ENCODE measurements at places on chromosomes 1 and 21. TPM values are rescaled to one million over a fixed set of nuclear protein-coding genes. Genes with fewer than 3 reads are reported as not detected.
A peak's percentile ranks its signal among the peaks of the same experiment; 100 is the strongest.

GRCh38 chr1:15282810-15283474, 35.9 kb downstream of the FHAD1 start:
- H3K4me3 ChIP-seq = no peak overlapping the region
- H3K27me3 ChIP-seq = no peaks in the 10 kb centered on the region
- no peaks in the 10 kb centered on the region for H3K4me1 ChIP-seq
- no peak for DNase-seq
- H3K36me3 ChIP-seq = no peaks in the 10 kb centered on the region

DNA sequence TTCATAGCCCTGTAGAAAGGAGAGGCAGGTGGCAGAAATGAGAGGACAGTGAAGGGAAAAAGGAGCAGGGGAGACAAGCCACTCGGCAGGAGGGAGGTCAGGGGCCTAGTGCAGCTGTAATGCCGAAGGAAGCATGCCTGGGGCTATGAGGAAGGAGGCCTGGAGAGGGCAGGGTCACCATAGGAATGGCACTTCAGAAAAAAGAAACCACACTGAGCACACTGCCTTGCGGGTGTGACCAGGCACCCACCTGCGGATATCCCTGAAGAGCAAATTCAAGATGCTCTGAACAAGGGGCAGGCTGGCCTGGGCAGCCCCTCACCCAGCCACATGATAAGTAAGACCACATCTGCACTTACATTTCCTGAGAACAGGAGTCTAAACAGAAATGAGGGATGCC, 104.7 kb downstream of the JAK1 start:
- no peaks in the 10 kb centered on the region for H3K4me1 ChIP-seq
- DNase-seq = peak; percentile 24
- H3K27me3 ChIP-seq = no peaks in the 10 kb centered on the region

DNA sequence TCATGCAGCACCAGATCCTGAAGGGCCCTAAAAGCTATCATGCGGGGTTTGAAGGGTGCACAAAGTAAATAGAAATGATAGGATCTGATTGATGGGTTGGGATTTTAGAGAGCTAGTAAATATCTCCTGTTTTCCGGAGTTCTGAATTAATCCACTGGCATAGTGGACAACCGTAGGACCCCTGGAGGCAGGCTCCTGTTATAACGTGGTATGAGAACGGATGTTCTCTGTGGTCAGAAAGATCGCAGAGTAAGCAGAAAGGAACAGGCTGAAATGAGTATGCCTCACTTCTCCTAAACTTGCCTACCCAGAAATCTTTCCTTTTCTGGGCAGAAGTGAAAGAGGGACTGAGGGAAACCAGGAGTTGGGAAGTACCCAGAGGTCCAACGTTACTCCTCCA, 470.8 kb downstream of the AJAP1 start:
- no peaks in the 10 kb centered on the region for H3K27me3 ChIP-seq
- H3K36me3 ChIP-seq = no peaks in the 10 kb centered on the region
- H3K4me3 ChIP-seq = no peak overlapping the region
- no peaks in the 10 kb centered on the region for H3K4me1 ChIP-seq
- H3K27ac ChIP-seq = no peak overlapping the region

GRCh38 chr21:37532868-37533780, 166.6 kb downstream of the DYRK1A start:
- no peaks in the 10 kb centered on the region for H3K36me3 ChIP-seq
- H3K4me1 ChIP-seq = peaks cover 12% of the 10 kb centered on the region
- no peak overlapping the region for H3K27ac ChIP-seq
- no peak overlapping the region for H3K4me3 ChIP-seq
- H3K27me3 ChIP-seq = no peaks in the 10 kb centered on the region
- no peak for DNase-seq

DNA sequence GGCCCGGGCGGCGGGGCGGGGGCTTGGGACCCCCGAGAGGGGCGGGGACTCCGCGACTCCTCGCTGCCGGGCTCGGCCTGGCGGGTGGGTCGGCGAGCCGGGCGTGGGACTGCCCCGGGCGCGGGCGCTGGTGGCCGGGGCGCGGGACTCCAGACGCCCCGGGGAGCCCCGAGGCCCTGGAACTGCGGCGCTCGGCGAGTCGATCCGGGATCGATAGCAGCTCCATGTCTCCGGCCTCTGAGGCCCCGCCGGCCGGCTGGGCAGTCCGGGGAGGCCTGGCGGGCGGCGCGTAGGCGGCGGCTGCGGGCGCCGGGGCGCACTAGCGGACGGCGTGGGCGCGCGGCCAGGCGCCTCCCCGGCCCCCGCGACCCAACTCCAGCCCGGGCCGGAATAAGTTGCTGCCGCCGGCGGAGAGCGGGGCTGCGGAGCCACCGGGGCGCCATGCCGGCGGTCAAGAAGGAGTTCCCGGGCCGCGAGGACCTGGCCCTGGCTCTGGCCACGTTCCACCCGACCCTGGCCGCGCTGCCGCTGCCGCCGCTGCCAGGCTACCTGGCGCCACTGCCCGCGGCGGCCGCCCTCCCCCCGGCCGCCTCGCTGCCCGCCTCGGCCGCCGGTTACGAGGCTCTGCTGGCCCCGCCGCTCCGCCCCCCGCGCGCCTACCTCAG, 400 bp downstream of the SAMD11 start:
- no peaks in the 10 kb centered on the region for H3K36me3 ChIP-seq
- peak overlapping the region; percentile 51 for H3K27ac ChIP-seq
- peaks cover 20% of the 10 kb centered on the region for H3K4me1 ChIP-seq
- peaks cover 13% of the 10 kb centered on the region for H3K27me3 ChIP-seq
- peak; percentile 51 for DNase-seq
- peak overlapping the region; percentile 89 for H3K4me3 ChIP-seq

GTF2B gene
- polyA plus RNA-seq = 39.6 TPM

All from cardiac muscle cell (in vitro differentiated cells and primary cell).